ENCODE measurements at places on chromosomes 6 and 20.

DNA sequence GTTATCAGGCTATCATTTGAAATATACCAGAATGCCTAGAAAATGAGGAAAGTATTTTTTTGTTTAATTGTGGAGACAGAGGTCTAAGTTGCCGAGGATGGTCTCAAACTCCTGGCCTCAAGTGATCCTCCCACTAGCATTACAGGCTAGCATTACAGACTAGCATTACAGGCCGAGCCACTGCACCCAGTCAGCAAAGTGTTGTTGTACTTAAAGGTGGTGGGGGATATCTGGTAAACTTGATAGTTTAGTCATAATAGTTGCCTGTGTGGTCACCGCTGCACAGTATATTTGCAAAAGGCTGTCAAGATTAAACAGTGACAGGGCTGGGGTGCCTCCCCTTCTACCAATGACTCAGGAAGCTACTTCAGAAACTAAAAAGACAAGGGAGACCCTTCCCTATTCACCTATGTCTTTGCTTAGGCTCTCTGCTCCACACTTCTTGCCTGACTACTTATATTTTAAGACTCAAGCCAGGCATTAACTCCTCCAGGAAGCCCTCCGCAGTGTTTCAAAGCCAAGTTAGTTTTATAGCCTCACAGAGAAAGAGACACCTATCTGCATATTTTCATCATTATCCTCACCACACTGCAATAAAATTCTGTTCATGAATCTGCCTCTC is 3.1 kb upstream of the AKIRIN2 start:
- peak; percentile 43 for DNase-seq

GRCh38 chr6:145891565-145891964 is 72.6 kb downstream of the SHPRH start:
- no peak for DNase-seq

- DNase-seq: no peak
Measured at GRCh38 chr6:90314514-90314913, 17.9 kb upstream of the BACH2 start.

- no peak for DNase-seq
Measured at GRCh38 chr6:121435444-121436069, at the start of gene GJA1. GJA1 (plus strand) TSS chr6:121435646; CDS start chr6:121446848, 11,202 bp downstream.

DNA sequence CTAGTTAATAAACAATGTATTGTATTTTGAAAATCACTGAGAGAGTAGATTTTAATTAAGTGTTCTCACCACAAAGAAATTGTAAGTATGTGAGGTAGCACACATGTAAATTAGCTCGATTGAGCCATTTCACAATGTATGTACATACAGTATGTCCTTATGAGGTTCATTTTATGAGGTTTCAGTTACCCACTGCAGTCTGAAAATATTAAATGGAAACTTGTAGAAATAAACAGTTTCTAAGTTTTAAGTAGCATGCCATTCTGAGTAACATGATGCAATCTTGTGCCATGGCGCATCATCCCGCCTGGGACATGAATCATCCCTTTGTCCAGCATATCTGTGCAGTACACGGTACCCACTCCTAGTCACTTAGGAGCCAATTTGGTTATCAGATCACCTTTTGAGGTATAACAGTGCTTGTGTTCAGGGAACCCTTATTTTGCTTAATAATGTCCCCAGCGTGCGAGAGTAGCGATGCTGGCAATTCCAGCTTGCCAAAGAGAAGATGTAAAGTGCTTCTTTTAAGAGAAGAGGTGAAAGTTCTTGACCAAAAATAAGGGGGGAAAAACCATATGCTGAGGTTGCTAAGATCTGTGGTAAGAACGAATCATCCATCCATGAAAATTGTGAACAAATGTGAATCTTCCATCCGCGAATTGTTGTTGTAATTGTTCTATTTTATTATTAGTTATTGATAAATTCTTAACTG is 64.7 kb downstream of the KCNS1 start:
- DNase-seq: no peak

- DNase-seq: no peak
Measured at GRCh38 chr20:20367575-20368417, at the start of gene INSM1. INSM1 (plus strand) TSS chr20:20368104; CDS start chr20:20368268, 164 bp downstream.

GRCh38 chr6:154441995-154442310 is 68.5 kb downstream of the CNKSR3 start:
- DNase-seq: no peak

DNA sequence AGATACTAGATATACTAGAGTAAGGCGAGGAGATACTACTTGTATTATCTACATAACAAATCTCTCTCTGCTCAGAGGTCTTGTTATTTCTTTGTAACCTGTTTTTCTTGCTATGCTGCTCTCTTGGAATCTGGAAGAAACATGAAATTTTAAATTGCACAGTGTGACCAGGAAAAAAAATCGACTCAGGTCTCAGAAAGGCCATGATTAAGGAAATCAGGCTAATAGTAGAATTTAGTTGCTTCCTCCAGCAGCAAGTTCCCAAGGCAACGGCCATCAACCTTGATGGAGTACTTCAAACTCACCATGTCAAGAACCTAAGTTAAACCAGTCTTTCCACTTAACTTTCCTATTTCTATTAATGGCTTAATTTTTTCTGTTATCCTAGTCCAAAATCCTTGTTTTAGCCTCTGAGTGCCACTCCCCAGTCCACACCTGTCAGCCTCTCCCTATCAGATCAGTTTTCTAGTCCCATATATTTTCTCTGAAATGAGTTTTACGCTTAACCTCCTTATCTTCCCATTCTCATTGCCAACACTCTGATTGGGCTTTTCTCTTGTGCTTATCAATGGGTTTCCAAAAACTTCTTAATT is 87.7 kb upstream of the BEND3 start:
- DNase-seq: no peak

DNA sequence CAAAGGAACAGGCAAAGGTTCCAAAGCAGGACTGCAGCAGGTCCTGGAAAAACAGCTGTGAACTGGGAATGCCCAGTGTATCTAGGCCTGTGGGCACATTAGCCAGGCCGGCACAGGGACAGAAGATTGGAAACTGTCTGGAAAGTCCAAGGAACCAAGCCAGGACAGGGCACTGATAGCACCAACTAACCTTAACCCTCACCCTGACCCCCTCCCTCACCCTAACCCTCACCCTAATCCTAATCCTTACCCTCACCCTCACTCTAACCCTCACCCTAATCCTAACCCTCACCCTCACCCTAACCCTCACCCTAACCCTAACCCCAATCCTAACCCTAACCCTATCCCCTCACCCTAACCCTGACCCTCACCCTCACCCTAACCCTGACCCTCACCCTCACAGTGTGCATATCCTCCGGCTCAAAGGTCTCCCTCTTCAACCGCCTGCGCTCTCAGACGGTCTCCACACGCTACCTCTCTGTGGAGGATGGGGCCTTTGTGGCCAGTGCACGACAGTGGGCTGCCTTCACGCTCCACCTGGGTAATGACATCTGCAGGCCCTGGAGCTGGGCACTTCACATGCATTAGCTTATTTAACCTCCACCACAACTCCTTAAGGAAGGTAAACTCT is 5.1 kb upstream of the MATN4 start:
- DNase-seq: no peak

DNA sequence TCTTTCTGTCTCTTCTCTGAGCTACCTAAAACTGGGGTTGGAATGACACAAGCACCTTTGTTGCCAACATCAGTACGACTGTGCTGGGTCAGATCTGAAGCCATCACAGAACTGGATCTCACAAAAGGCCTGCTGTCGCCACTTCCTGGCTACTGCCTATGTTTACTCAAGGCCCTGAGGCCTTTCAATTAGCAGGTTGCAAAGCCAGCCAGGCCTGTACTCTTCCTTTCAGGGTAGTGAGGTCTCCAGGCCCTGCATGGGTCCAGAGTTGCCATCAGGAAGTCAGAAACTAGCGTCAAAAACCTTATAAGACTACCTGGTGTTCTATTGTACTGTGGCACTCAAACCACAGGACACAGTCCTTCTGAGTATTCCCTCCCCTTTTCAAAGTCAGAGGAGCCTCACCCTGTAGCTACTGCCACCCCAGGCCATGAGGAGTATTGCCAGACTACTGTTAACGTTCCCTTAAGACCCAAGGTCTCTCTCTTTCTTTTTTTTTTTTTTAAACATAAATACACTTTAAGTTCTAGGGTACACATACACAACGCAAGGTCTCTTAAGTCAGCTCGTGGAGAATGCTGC is 937.4 kb upstream of the GJE1 start:
- DNase-seq: no peak

GRCh38 chr20:45088247-45088646 is 12.7 kb downstream of the KCNS1 start:
- no peak for DNase-seq

DNA sequence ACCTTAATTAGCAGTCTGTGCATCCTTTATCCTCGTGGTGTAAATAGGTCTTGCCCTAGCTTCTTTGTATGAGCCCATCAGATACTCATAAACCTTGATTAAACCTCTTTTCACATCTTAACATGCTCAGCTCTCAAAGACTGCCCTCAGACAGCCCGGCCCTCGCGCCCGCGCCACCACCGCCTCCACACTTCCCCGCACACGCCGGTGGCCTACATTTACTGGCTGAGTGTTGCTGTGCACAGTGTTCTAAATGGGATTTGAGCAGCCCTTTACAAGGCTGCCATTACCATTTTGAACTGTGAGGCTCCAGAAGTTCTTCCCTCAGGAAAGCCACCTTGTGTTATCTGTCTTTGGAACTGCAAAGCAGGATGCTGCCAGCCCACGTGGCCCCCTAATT is 63.0 kb upstream of the INSM1 start:
- DNase-seq: no peak

GRCh38 chr6:67252663-67253062 is 1382.4 kb upstream of the ADGRB3 start:
- DNase-seq: no peak

DNA sequence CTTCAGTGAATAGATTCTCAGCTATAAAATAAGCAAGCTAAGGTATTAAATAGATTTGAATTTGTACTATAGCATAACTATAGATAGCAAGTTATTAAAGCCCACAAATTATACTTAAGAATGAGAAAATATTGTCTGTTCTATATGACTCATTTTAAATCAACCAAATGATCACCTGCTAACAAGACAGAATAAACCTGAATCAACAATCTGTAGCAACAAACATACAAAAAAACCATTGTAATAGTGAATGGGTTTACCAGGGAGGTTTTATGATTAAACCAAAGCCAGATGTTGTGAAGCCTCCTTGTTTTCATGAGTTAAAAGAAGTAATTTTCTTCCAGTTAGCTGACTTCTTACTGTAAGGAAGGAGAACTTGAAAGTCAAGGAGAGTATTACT is 71.9 kb upstream of the HTR1B start:
- DNase-seq: no peak

- peak; percentile 24 for DNase-seq
Measured at GRCh38 chr6:30219244-30219643, 6.0 kb upstream of the TRIM26 start.

DNA sequence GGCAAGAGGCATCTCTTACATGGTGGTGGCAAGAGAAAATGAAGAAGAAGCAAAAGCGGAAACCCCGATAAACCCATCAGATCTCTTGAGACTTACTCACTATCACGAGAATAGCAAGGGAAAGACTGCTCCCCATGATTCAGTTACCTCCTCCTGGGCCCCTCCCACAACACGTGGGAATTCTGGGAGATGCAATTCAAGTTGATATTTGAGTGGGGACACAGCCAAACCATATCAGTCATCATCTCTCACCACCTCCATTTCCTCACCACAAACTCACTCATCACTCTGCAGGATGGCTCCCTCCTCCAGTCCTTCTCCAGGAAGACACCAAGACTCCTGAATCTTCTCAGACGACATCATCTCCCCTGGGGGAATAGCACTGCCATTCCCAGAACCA is 25.8 kb upstream of the SLC16A10 start:
- DNase-seq: no peak

DNA sequence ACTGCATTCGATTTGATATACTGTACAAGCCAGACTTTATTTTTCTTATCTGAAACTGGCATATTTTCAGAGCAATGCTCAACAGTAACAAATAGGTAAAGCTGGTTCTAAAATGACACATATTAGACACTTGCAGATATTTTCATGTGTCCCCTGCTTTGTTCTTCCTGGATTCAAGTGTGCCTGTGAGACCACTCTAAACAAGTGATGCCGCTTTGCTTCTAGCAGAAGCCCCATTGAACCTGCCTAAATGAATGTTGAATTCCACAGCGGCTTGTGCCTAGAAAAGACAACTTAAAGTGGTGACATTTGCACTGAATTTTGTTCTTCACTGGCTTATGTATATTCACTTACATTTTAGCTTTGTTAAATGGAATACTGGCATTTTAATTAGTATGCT is 115.7 kb downstream of the AKAP7 start:
- no peak for DNase-seq

DNA sequence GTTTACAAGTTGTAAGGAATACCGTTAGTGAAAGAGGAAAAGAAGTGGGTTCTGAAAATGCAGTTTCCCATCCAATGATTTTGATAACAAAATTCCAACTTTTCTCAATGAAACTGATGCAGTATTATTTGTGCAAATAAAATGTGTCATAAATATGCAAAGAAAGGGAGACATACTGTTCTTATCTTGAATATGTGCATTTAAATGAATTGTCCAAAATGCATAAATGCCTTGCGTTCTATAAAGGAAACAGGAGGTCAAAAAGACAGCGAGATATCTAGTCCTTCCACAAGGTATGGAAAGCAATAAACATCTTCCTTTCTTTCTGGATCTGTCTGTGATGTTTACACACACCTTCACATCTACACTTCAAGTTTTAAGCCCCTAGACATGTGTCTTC is 54.6 kb upstream of the ISM1 start:
- no peak for DNase-seq

GRCh38 chr6:21611485-21611884 is 17.9 kb downstream of the SOX4 start:
- DNase-seq: no peak

DNA sequence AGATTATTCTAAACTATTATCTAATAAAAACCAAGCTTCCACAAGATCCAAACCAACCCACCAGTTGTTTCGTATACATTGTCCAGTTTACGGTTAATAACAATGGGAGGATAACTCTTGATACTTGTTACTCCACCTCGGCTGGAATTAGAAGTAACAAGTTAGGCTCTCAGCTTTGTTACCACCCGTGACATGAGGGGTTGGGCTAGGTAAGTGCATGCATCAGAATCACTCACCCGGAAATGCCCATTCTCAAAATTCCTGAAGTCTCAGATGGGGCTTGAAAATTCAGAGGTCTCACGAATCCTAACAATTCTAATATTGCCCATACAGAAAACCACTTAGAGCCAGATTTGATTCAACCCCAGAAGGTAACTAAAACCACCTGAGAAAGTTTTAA is 27.0 kb upstream of the SERPINB1 start:
- no peak for DNase-seq

DNA sequence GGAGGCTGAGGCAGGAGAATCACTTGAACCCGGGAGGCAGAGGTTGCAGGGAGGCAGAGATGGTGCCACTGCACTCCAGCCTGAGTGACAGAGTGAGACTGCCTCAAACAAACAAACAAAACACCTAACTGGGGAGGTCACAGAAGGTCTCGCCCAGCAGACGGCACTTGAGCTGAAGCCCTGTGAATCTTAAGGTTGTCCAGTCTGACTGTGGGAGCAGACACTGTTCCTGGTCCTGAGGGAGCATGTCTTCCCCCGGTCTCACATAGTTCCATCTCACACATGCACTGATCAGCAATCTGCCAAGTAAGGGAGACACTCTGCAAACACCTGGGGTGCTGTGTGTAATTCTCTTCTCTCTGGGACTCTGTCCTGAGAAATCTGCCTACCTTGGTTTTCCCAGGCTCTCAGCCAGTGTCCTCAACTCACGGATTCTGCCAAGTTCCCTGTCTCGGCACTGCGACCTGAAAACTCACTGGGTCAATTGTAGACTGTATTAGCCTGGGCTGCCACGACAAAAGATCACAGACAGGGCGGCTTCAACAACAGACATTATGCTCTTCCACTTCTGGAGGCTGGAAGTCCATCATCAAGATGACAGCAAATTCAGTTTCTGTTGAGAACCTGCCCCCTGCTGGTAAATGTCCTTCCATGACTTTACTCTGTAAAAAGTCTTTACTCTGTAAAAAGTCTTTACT is 94.3 kb downstream of the JPH2 start:
- DNase-seq: peak; percentile 21
